Body of pancreas (tissue), 4 donors: ENCODE measurements at places on chromosomes 12 and 14.

GRCh38 chr12:68375756-68376695 lies 43.9 kb upstream of the MDM1 start:
- no peak for DNase-seq

DNA sequence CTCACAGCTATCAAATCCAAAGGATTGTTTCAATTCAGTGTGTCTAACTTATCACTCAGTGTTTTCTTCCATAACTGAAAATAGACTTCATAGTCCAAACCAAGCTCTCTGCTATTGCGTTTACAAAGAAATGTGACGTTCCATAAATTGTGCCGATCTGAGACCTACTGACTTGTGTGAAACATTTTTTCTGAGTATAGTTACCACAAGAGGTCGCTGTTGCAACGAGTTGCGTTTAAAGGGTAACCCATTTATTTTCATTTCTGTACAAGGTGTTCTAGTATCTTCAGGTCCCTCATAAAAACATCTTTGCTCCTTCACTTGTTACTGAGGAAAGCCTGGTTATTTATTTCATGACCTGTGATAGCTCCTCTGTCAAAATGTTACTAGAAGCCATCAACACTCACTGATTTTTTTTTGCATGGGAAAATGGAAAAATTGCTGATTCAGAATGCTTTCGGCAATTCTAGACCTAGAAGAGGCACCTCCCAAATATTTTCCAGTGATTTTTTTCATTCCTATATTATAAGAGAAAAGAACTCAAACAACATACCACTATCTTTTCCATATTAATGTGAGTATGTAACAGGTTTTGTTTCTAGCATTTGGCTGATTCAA lies 60.9 kb upstream of the OR4E1 start:
- no peak for DNase-seq

DNA sequence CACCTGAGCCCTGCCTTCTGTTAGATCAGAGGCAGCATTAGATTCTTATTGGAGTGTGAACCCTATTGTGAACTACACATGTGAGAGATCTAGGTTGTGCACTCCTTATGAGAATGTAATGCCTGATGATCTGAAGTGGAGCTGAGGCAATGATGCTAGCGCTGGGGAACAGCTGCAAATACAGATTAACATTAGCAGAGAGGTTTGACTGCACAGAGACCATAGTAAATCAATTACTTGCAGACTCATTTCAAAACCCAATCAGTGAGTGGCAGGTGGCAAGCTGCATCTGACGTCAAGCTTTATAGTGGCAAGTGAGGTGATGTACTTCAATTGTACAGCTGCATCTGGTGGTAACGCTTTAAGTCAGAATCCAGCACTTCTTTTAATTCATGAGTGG lies 141.6 kb downstream of the GPHN start:
- DNase-seq: no peak

- DNase-seq: no peak
Observed at GRCh38 chr12:74598819-74599218, 61.2 kb downstream of the ATXN7L3B start.
